ENCODE measurements at places on chromosomes 16 and 17. TPM values are rescaled to one million over a fixed set of nuclear protein-coding genes. Genes with fewer than 3 reads are reported as not detected.

PIMREG gene
- polyA plus RNA-seq, result 0.38 TPM

MRPS23 gene
- 34.0 TPM for polyA plus RNA-seq

CSF3 gene
- polyA plus RNA-seq, result not detected

HSPB9 gene
- 0.28 TPM for polyA plus RNA-seq

EFCAB5 gene
- 0.36 TPM for polyA plus RNA-seq

NSRP1 gene
- polyA plus RNA-seq, result 18.1 TPM

TOP2A gene
- 2.4 TPM for polyA plus RNA-seq

LRRC75A gene
- 1.7 TPM for polyA plus RNA-seq

LCMT1 gene
- polyA plus RNA-seq, result 70.3 TPM

STRADA gene
- 24.1 TPM for polyA plus RNA-seq

ANKRD11 gene
- 8.7 TPM for polyA plus RNA-seq

PRSS21 gene
- polyA plus RNA-seq, result 3.4 TPM

OR1F1 gene
- polyA plus RNA-seq, result 0.61 TPM

HAP1 gene
- 0.35 TPM for polyA plus RNA-seq

OR3A3 gene
- polyA plus RNA-seq, result not detected

TRIM47 gene
- 16.6 TPM for polyA plus RNA-seq

CACNA1H gene
- polyA plus RNA-seq, result not detected

KRTAP4-3 gene
- polyA plus RNA-seq, result not detected

Data from CD4-positive, CD25-positive, alpha-beta regulatory T cell (primary cell).